ENCODE measurements at places on chromosomes 12 and 14. TPM values are rescaled to one million over a fixed set of nuclear protein-coding genes. Genes with fewer than 3 reads are reported as not detected.

DNA sequence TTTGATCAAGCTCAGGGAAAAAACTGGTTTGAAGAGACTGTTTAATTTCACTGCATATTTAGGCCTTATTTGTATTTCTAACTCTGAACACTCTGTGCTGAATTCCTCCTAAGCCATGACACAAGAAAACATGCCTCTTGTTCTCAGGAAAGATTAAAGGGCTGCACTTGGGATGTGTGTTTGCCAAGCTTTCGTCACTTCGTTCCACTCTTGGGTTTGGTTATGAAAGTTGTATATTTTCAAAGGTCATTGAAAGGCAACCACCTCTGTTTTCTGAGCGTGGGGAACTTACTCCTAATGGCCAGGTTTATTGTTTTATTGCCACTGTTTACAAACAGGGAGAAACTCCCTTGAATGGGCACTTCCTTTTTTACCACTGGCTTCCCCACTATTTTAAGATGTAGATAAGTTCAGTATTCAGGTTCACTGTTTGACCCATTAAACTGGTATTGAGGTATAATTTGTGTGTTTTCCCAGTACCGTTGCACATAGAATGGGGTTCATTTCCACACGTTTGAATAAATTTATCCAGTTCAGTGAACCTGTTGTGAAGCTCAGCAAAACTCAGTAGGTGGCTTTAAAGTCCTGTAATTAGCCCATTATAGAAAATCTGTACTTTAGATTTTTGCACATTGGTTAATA lies 65.3 kb downstream of the NKX2-1 start:
- DNase-seq: no peak

DNA sequence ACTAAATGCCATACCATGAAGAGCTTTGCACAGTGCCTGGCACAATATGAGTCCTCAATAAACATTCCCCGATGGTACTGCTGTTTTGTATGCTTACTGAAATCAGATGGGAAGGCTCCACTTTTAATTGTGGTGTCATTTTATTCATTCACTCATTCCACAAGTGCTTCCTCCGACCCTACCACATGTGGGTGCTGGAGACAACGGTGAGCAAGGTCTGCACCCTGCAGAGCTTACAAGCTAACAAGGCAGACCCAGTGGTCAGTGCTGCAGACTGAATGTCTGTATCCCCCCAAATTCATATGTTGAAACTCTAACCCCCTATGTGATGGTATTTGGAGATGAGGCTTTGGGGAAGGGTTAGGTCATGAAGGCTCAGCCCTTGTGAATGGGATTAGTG lies 48.3 kb downstream of the RFX4 start:
- no peak for DNase-seq

LMNTD1 gene
- total RNA-seq: not detected

TIMM9 gene
- 43.9 TPM for total RNA-seq
